Posterior vena cava (tissue), 2 donors: ENCODE measurements at places on chromosomes 12 and 14. TPM values are rescaled to one million over a fixed set of nuclear protein-coding genes. Genes with fewer than 3 reads are reported as not detected.

- no peak for DNase-seq
Observed at GRCh38 chr14:67221248-67221981, 19.8 kb upstream of the PALS1 start.

DNA sequence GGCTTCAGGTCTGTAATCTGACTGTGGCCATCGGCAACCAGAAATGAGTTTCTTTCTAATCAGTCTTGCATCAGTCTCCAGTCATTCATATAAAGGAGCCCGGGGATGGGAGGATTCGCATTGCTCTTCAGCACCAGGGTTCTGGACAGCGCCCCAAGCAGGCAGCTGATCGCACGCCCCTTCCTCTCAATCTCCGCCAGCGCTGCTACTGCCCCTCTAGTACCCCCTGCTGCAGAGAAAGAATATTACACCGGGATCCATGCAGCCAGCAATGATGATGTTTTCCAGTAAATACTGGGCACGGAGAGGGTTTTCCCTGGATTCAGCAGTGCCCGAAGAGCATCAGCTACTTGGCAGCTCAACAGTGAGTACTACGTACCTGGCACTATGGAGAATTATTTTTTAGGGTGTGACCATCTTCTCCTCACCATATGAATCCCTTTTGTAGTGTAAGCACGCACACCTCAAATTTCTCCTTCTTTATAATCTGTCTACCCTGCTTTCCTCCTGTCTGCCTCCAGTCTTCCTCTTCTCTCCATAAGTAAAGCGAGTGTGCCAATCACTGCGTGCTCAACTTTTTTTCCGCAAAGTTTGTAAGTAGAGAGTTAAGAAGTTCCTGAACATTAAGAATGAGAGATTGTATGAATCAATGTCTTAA lies at the start of gene TPH2:
Gene TPH2 (plus strand): TSS at position 118 of the 658 bp plus-strand sequence. CDS start 142 bp downstream, at position 260.
- DNase-seq = peak; percentile 81

DNA sequence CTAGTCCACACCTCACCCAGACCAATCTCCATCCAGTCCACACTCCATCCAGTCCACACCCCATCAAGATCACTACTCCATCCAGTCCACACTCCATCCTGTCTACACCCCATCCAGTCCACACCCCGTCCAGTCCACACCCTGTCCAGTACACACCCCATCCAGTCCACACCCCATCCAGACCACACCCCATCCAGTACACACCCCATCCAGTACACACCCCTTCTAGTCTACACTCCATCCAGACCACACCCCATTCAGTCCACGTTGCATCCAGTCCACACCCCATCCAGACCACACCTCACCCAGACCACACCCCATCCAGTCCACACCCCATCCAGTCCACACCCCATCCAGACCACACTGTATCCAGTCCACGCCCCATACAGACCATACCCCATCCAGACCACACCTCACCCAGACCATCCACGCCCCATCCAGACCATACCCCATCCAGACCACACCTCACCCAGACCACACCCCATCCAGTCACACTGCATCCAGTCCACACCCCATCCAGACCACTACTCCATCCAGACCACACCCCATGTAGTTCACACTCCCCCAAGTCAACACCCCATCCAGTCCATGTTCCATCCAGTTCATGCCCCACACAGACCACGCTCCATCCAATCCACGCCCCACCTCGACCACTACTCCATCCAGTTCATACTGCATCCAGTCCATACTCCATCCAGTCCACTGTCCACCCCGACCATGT lies 116.6 kb upstream of the RTL1 start:
- peak; percentile 49 for DNase-seq

DNA sequence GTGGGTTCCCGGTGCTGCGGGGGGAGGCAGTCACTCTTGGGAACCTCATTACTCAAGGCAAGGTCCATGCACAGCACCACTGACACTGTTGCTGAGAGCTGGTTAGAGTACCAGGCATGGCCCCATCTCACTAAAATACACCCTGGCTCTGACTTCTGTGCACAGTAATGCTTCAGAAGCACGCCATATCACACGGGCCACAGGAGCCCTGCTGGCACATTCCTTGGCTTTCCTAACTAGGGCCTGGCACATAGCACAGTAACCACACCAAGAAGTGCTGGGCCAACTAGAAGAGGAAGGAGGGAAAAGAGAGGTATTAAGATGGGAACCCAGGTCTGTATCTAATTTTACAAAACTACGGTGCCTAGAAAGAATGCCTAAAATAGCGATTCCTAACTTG lies 13.5 kb upstream of the RAB35 start:
- DNase-seq = no peak

GRCh38 chr14:85190251-85190650 lies 339.7 kb upstream of the FLRT2 start:
- no peak for DNase-seq

GRCh38 chr12:104122298-104122697 lies 15.7 kb downstream of the NFYB start:
- DNase-seq = no peak

DNA sequence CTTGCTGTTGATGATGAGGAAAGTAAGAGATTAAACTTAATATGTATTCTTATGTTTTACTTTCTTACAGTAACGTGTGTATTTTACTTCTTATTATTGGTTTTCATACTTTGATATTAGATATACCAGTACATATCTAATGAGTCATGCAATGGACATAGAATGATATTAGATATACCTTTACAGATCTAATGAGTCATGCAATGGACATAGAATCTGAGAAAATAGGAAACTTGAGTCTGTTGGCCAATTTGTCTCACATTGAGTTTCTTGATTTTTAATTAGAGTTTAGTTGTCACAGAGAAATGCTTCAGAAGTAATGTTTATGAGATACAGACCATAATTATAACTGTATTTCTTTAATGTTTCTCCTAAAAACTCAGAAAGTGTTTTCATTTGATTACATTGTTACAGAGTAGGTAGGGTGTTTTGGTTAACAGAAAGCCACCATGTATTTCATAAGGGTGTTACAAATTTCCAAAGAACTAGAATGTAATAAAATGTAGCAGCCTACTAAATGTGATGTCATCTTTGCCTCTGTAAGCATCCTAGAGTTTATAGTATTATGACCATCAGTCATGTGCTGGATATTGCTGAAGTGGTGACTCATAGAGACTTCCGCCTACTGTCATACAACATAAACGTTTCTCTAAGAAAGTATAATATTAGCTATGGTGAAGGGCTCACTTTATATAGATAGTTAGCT lies 3.0 kb downstream of the GAS2L3 start:
- no peak for DNase-seq

- DNase-seq = no peak
Observed at GRCh38 chr14:61187196-61187905, 93.8 kb downstream of the TMEM30B start.

- DNase-seq = no peak
Observed at GRCh38 chr12:115451780-115452736, 768.1 kb upstream of the TBX3 start.

GRCh38 chr14:21526672-21527317 lies 649 bp upstream of the SALL2 start:
- no peak for DNase-seq

DNA sequence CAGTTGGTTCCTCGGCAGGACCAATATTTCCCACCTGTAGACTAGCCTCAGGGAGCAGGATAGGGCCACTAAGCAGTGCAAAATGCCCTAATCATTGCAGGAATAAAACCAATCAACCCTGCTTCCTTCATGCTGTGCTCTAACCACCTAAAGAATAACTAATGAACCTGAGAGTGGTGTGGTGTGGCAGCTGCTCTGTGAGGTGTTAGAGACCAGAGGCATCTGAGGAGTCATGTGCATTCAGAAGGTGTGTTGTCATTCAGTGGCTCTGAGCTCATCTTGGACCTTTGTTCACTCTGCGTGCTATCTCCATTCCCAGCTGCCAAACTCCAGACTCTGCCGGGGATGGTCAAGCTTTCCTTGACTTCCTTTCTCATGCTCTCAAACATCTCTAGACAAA lies 136.7 kb upstream of the EGLN3 start:
- no peak for DNase-seq

DNA sequence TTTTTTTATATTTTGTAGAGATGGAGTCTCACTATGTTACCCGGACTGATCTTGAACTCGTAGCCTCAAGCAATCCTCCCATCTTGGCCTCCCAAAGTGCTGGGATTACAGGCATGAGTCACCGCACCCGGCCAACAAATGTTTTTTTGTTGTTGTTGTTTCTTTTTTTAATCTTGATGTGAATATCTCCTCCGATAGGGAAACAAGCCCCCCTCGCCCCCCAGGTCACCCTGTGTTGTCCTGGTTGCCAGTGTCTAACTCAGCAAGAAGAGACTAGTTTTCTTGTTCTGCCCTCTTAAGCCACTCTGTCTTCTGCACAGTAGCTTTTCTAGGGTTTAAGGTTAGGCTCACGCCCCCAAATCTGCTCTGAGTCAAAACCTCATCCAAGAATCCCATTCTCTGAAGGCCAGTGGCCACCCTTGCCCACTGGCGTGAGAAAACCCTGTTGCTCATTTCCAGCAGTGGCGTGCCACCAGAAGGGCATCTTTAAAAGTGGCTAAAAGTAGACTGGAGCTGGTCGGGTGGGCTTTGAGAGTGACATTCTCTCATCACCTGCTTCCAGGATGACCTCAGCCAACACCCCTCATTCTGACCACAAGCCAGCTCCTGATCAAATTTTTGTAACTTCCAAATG lies 42.7 kb downstream of the C14orf132 start:
- peak; percentile 72 for DNase-seq

GRCh38 chr12:68267892-68268396 lies 14.5 kb upstream of the IL22 start:
- DNase-seq = no peak

GRCh38 chr14:42947991-42948390 lies 1341.3 kb downstream of the LRFN5 start:
- no peak for DNase-seq

DNA sequence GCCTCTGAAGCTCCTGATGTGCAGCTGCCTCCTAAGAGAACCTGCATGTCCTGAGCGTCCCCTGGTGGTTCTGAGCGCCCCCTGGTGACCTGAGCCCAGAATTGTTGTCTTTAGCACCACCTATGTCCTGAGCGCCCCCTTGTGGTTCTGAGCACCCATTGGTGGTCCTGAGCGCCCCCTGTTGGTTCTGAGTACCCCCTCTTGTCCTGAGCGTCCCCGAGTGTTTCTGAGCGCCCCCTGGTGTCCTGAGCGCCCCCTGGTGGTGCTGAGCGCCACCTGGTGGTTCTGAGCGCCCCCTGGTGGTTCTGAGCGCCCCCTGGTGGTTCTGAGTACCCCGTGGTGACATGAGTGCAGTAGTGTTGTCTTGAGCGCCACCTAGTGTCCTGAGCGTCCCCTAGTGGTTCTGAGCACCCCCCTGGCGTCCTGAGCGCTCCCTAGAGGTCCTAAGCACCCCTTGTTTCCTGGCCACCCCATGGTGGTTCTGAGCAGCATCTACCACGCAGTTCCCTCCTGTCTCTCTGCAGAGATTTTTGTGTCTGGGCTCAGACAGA lies 782.5 kb downstream of the TMEM121 start:
- peak; percentile 80 for DNase-seq

DNA sequence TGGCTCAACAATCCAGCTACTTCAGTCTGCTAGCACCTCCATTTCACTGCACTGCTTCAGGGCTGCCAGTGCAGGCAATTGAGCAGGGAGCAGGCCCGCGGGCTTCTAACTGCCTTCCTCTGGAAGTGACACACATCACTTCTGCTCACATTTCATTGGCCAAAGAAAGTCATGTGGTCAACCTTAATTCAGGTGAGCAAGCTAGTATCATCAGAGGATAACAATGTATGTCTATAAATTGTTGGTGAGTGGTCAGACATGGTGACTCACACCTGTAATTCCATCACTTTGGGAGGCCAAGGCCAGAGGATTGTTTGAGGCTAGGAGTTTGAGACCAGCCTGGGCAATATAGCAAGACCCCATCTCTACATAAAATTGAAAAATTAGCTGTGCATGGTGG lies 22.3 kb upstream of the CHGA start:
- no peak for DNase-seq

- no peak for DNase-seq
Observed at GRCh38 chr12:58148405-58148804, 207.0 kb downstream of the ATP23 start.

DNA sequence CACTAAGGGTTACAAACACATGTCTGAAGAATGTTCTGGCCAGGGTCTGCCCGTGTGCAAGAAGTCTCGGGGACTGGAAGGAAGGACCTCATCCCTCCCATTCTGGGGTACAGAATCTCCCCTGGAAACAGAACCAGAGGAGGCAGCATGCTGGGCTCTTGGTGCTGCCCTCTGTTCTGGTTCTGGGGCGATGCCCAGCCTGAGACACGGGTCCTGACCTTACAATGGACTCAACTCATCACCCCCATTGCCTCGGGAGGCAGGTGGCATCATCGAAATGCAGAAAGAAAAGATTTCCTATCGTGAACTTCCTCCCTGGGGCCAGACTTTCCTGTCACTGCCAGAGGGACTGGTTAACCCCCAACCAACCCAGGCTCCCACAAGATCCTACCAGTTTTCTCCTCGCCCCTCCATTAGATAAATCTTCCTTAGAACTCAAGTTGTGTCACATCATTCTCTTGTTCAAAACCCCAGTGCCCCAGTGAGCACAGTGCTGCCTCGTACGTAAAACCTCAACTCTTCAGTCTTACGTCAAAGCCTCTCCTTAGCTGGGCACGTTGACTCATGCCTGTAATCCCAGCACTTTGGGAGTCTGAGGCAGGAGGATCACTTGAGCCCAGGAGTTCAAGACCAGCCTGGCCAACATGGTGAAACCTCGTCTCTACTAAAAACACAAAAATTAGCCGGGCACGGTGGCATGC lies 52.1 kb downstream of the PSMA6 start:
- DNase-seq = peak; percentile 31

GRCh38 chr12:102063069-102063468 lies 1.3 kb upstream of the WASHC3 start:
- DNase-seq = no peak

DNA sequence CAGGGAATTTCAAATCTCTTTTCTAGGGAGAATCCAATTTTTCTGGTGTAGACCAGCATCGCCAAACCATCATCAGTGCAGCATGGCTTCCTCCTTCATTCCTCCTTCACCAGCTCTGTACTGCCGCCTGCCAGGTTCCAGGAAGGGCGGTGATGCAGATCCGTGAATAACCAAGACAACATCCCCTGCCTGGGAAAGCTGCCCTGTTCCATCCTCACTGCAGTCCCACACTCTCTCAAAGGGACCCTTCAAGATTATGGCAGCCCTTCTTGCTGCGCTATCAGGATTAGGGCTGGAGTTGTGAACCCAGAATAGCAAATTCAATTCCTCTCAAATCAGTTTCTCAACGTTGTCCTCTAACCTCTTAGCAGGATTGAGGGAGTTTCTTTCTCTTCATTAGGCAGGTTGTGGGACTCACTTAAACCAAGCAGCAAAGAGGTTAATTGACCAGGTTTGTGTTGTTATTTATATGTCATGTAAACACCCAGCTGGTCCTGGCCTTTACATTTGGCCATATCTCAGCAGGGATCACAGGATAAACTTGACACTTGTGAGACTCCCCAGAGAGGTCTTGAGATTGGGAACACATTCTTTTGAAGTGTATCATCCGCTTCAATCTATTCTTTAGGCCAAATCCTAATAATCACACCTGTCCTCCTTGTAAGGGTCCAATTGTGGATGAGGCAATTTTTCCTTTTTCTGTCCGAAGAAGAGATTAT lies 26.2 kb downstream of the TMEM30B start:
- DNase-seq = no peak

GRCh38 chr14:87995500-87996290 lies 2.7 kb upstream of the GALC start:
- DNase-seq = no peak

TPPP2 gene
- not detected for total RNA-seq

ANG gene
- 18.0 TPM for total RNA-seq

TCHP gene
- total RNA-seq = 9.3 TPM

ULK1 gene
- total RNA-seq = 23.0 TPM

LUM gene
- total RNA-seq = 361 TPM

AICDA gene
- total RNA-seq = not detected

FIGNL2 gene
- total RNA-seq = 1.0 TPM

TCL1B gene
- not detected for total RNA-seq

TPH2 gene
- total RNA-seq = not detected

RFX4 gene
- not detected for total RNA-seq
